Esophagus squamous epithelium (tissue), 5 donors: ENCODE measurements at places on chromosomes 6 and 20. TPM values are rescaled to one million over a fixed set of nuclear protein-coding genes. Genes with fewer than 3 reads are reported as not detected.
A peak's percentile ranks its signal among the peaks of the same experiment; 100 is the strongest.

GRCh38 chr6:120354452-120355098 is 979.7 kb downstream of the TBC1D32 start:
- H3K4me3 ChIP-seq: no peak overlapping the region
- H3K27me3 ChIP-seq: no peaks in the 10 kb centered on the region
- H3K4me1 ChIP-seq: no peaks in the 10 kb centered on the region
- DNase-seq: no peak

DNA sequence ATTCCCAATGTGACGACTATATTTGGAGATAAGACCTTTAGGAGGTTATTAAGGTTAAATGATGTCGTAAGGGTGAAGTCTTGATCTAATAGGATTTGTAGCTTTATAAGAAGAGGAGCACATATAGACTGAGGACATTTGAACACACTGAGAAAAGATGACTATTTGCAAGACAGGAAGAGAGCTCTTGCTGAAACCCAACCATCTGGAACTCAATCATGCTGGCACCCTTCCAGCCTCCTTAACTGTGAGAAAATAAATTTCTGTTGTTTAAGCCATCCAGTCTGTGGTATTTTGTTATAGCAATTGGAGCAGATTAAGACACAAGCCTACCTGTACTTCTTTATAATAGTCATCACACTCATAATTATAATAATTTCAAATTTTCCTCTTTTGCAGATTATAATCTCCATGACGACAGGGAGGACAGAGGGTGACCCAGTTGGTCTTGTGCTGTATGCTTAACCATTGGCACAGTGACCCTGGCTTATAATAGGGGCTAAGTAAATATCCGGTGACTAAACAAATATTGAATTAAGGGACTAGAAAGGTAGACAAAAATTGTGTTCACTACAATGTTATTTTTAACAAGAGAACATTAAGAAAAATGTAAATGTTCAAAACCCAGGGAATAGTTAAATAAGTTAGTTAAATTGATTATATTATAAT is 206.4 kb upstream of the HDDC2 start:
- H3K4me1 ChIP-seq: no peaks in the 10 kb centered on the region
- no peak overlapping the region for H3K27ac ChIP-seq
- no peak overlapping the region for H3K4me3 ChIP-seq
- H3K36me3 ChIP-seq: no peaks in the 10 kb centered on the region

GRCh38 chr20:53611449-53611894 is 17.8 kb upstream of the ZNF217 start:
- H3K27me3 ChIP-seq: no peaks in the 10 kb centered on the region
- no peaks in the 10 kb centered on the region for H3K4me1 ChIP-seq
- no peak overlapping the region for H3K27ac ChIP-seq

DNA sequence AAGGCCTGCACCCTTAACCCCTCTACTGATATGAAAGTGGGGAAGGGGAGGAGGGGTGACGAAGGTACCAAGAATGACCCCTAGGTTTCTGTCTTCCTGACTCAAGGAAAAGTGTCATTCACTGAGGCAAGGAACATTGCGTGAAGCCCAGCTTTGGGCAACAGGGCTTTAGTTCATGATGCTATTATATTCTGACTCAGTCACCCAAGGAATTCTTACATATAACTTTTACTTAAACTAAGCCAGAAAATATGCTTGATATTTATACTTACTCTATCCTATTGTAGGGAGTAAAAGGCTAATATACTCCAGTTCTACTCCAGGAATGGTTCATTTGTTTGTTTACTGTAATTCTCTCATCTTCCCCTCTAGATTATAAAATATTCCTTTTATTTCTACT is 60.5 kb downstream of the DOP1A start:
- H3K36me3 ChIP-seq: peaks cover 99% of the 10 kb centered on the region
- no peak for DNase-seq
- H3K4me1 ChIP-seq: no peaks in the 10 kb centered on the region

LY6G6D gene
- total RNA-seq: not detected

DNA sequence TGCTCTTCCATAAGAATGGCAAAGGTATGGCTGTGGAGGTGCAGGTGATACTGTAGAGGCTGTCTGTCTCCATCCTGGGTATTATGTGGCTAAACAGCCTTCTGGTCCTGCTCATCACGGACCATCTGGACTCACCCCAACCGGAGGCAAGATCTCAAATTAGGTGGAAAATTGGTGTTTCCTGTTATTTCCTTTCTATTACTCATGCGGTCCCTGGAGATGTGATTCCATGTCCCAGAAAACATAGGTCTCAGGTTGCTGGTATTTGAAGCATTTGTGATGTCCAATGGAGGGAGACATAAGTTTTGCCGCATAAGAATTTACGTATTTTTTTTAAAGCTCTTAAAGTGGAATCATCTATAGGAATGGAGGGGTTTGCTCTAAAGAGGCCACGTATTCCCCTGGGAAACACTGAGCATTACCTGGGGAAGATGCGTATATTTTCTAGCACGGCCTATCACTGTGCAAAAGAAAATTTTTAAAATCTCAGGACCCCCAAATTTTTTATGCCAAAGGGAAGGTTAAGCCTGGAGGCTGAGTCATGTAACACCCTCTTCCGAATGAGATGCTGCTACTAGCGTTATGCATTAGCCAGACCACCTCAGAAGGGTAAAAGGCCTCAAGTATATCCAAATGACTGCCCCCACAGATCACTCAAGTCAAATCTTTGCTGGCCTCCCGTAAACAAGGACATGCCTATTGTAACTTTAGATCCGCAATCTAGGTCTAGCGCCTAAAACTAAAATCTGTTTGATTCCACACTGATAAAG is 22.4 kb upstream of the PBOV1 start:
- H3K4me1 ChIP-seq: no peaks in the 10 kb centered on the region
- no peaks in the 10 kb centered on the region for H3K36me3 ChIP-seq
- H3K27me3 ChIP-seq: no peaks in the 10 kb centered on the region
- no peak for DNase-seq
- no peak overlapping the region for H3K4me3 ChIP-seq
- no peak overlapping the region for H3K27ac ChIP-seq

TBC1D7 gene
- total RNA-seq: 8.2 TPM

KIAA1755 gene
- 0.48 TPM for total RNA-seq

DNA sequence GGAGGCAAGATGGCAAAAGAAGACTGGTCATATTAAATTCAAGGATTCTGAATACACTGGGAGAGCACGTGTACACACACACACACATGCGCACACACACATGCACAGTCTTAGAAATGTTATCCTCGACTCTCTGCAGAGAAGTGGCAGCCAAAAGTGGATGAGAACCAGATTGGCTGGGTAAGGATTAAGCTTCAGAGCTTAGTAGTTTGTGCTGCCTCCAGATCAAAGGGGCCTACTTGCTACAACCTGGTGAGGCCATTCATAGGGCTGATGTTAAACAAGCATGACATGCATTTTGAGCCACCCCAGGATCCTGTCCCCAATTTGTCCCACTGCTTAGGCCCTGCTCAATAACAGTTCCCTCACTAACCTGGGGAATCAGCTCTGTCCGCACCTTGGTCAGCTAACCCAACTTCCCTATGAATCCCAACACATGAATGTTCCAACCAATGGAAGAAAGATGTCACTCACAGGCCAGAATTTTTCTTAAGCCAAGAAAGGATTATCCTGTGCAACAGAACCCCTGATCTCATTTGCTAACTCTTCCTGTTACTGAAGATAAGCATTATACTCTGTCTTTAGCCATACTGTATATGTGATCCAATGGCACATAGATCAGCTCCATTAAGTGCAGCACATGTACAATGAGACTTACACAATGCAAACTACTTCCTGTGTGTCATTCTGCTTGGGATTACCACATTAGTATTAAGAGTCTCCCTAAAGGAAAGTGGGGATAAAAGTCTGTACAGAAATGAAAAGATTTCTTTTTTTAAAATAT is 31.0 kb downstream of the TOMM6 start:
- H3K4me3 ChIP-seq: no peak overlapping the region
- no peaks in the 10 kb centered on the region for H3K4me1 ChIP-seq
- no peak for DNase-seq
- H3K27ac ChIP-seq: no peak overlapping the region
- H3K27me3 ChIP-seq: no peaks in the 10 kb centered on the region

DNA sequence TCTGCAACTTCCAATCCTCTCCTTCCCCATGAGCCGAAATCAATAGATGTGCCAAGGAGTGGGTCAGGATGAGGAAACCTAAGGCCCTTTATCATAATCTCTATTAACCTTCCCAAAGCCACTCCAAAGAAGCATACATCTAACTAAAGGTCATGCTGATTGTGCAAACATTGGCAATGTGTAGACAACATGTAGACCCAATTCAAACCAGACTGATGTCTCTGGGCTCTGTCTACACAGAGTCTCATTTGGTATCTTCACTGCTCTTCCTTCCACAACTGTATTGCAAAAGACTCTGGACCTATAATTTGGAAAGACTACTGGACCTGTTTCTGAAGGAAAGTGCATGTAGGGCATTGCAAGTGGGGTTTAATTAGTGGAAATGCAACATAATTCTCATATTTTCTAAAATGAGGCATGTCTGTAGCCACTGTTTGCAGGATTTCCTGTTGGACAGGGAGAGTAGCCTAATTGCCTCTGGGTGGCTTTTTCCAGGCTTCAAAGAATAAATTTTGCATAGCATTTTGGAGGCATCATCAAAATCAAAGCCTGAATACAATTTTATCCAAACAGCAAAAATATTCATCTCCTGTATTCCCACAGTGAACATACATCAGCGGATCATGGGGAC is 35.0 kb upstream of the MLIP start:
- H3K27ac ChIP-seq: no peak overlapping the region
- no peaks in the 10 kb centered on the region for H3K27me3 ChIP-seq
- no peaks in the 10 kb centered on the region for H3K4me1 ChIP-seq
- no peak for DNase-seq

GRCh38 chr20:51122931-51123658 is 100.2 kb upstream of the KCNG1 start:
- no peak overlapping the region for H3K4me3 ChIP-seq
- H3K27ac ChIP-seq: peak overlapping the region; percentile 74
- no peak for DNase-seq
- no peaks in the 10 kb centered on the region for H3K36me3 ChIP-seq
- no peaks in the 10 kb centered on the region for H3K27me3 ChIP-seq

CRISP3 gene
- 74.0 TPM for total RNA-seq

SULF2 gene
- 36.3 TPM for total RNA-seq

MAN1A1 gene
- total RNA-seq: 6.3 TPM

GRCh38 chr6:17740559-17741220 is 34.0 kb upstream of the NUP153 start:
- no peak overlapping the region for H3K4me3 ChIP-seq
- peak overlapping the region; percentile 70 for H3K27ac ChIP-seq
- no peaks in the 10 kb centered on the region for H3K27me3 ChIP-seq
- H3K36me3 ChIP-seq: no peaks in the 10 kb centered on the region
- no peak for DNase-seq

CTAGE9 gene
- total RNA-seq: not detected
